NCI-H2081 treated with DMSO at 0.1 percent for 48 hours (cell line): ENCODE measurements at places on chromosomes 6 and 20.

DNA sequence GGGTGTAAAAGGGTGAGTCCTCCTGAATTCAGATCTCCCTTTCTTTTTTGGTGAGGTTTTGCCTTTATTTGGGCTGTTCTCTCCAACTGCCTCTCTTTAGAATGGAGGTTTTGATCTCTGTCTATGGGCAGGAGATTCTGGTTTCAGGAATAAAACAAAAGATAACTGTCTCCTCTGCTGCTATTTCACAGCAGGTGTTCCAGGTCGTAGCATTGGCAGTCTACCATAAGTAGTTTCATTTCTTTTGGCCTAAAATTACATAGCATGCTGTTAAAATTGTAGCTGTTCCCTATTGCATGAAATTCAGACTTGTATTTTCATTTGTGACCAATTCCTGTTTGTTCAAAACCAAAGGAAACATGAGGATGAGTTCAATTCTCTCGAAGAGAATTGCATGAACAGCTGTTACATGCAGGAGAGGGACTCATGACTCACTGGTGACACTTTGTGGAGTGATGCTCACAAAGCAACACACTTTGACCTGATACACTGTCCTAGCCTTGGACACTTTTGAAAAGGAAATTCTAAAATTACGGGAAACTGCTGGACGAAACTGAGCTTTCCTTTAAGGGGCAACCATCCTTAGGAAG is 76.8 kb upstream of the SIRPG start:
- DNase-seq, result no peak

GRCh38 chr20:4808872-4809271 is 87.2 kb downstream of the PRND start:
- no peak for DNase-seq

GRCh38 chr6:35228481-35228880 is 14.7 kb downstream of the SCUBE3 start:
- DNase-seq, result peak; percentile 42

DNA sequence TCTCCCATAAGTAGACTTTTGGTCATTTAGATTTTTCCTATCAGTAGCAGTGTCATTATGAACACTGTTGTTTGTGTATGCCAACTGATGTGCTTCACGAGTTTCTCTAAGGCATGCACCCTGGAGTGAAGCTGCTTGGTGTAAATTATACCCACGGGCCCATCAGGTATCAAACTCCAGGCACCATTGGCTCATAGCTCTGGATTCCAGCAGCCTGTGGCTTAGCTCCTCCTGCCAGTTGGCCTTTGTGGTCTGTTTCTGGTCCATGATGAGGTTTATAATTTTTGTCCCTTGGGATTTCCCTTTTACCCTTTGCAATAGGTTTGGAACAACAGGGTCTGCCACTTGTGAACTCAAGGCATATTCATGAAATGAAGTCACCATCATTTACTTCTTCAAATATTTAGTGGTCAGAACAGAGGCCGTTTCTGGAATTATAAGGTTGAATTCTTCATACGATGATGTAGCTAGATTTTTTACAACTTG is 350.5 kb downstream of the PRL start:
- no peak for DNase-seq

DNA sequence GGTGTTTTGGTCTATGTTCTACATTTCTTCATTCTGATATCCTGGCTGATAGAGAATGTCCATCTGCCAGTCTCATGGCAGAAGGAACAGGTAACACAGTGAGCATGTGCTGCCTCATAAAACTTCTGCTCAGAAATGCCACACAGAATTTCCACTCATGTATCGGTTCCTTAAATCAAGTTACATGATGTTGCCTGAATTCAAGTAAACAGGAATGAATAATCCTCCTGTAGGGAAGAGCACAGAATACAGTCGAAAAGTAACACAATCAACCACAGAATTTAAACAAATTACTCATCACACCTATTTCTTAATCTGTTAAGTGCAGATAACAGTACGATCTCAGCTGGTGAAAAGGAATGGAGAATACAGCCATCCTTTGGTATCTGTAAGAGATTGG is 74.7 kb downstream of the FAM217A start:
- no peak for DNase-seq

DNA sequence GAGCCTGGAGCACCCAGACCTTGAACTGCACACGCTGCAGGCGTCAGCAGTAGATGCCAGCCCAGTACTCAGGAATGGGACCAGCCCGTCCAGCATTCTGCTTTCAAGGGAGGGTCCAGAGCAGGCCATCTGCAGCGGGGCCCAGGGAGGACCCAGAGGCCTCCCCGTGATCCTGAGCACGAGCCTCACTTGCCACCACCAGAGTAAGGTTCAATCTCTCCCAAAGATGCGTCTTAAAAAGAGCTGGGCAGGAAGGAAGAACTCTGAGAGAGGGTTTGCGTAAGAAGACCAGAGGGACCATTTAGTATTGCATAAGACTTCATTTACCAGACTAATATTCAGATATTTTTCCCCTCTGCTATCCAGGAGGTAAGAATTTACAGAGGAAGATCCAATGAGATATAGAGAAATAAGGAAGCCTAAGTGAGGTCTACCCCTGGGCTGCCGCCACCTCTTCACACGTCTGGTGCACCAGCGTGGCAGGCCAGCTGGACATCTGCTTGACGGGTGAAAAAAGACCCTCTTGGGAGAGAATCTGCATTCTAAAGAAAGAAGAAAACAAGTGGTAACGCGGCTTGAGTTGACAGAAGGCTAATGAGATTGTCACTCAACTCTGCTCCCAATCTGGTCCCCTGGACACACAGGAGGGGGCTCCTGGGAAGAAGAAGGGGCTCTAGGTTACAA is 107.3 kb downstream of the PRND start:
- no peak for DNase-seq

GRCh38 chr6:13614126-13614925 is 809 bp upstream of the NOL7 start:
- DNase-seq, result no peak

DNA sequence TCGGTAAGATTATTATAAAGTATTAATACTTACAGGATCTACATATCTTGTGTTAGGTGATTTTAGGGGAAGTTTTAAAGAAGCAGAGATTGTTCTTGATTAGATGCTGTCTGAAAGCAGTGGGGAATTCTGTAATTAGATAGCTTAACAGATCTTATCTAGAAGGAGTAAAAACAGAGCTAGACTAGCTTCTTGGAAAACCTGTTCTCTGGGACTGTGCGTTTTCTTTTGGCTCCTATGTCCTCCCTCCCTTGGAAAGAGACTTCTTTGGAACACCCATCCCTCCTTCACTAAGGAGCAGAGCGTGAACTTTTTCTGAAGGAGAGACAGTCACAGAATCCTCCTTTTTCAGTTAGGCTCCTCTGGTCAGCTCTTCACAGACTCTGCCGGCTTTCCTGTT is 83.5 kb upstream of the ZNF184 start:
- DNase-seq, result no peak

DNA sequence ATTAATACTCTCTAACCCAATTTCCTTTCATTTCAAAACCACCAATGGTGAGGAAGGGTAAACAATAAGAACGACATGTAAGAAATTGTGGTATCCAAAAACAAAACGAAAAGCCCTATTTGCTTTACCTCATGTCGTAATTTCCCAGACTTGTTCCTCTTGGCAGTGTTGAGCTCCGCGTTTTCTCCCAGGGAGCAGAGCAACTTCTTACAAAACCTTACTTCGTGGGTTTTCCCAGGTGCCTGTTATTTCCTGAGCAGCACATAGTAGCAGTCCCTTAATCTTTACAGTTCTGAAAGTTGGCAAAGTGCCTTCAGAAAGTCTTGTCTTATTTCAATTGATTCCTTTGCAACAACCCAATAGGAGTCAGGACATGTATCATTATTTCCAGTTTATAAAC is 207.9 kb upstream of the MARCKS start:
- no peak for DNase-seq

DNA sequence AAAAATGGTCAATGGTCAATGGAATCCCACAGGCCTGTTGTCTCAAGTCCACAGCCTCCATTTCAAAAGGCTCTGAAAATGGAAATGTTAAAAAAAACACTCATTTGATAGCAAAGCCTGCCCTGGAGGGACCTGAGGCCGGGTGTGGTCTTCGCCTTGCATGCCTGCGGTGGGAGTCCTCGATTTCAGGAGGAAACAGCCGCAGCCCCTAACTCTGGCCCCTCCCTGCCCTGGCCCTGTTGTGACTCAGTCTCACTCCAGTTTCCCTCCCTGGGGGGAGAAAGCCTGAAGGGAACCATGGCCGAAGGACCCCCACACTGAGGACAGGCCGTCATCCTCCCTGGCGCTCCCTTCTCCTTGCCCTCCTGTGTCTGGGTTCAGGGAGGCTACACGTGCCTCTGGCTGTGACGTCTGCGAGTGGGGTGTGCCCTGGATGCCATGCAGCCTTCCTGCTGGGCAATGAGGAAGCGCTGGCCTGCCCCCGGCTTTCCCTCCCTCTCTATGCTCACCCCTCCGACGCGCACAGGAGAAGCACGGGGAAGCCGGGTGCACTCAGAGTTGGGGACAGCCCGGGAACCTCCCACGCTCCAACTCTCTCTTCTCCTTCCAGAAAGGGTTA is 9.2 kb downstream of the BHLHE23 start:
- DNase-seq, result no peak

DNA sequence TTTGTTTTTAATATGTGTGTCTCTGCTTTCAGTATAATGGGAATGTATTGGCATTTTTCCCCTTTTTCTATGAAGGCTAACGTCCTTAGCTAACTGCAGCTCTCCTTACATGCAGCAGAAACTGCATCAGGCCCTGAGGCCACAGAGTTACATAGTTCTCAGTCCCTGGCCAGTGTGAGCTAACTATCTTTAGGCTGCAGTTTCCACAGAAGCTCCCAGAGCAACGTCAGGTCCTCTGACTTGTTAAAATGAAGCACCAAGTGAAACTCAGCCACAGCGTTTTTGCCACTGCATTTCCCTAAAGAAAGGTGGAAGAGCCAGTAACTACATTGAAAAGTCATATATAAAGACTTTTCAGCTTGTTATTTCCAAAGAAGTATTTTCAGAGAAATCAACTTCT is 244.7 kb downstream of the CBLN4 start:
- no peak for DNase-seq

DNA sequence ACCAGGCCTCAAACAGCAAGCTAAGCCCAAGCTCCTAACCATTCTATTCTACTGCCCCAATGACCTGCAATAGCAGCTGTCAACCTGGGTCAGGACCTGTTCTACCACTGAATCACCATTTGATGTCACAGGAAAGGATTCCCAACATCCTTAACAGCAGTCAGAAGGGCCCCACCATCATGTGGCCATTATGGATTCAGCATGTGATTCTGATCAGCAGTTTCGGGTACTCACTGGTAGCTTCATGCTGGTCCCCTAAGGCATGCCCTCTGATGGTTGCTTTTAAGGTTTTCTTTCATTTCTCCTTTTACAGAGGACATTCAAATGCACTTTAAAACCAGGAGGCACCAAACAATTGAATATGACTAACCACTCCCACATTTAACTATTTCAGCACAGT is 37.3 kb upstream of the MAP7 start:
- no peak for DNase-seq

DNA sequence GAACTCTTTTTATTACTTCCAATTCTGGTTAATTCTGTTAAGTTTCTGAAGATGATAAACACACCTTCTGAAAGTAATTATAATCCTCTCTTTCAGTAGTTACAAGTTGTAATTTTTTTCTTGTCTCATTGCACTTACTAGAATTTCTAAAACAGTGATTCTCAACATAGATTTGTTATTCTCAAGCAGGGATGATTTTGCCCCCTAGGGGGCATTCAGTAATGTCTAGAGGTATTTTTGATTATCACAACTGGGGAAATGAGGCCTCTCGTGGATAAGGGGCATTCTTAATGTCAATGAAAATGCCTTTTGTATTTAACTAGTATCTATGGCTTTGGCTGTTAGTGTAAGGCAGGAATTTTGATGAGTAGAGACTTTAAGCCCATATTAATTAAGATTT is 39.4 kb upstream of the MAFB start:
- DNase-seq, result no peak
